NCI-H2107 (cell line): ENCODE measurements at places on chromosomes 5 and 9.
A peak's percentile ranks its signal among the peaks of the same experiment; 100 is the strongest.

GRCh38 chr9:14956208-14956607, 46.0 kb upstream of the FREM1 start:
- no peak for DNase-seq

- DNase-seq: no peak
Observed at GRCh38 chr9:31251386-31251785, 1133.1 kb upstream of the ACO1 start.

- DNase-seq: peak; percentile 70
Observed at GRCh38 chr5:1801222-1801966, at the start of gene NDUFS6. Gene NDUFS6, plus strand, starts transcription at chr5:1801407. Its CDS starts 11 bp downstream, at chr5:1801418.

GRCh38 chr9:112487008-112487798, 576 bp downstream of the KIAA1958 start:
- no peak for DNase-seq

GRCh38 chr5:123673107-123673506, 161.1 kb downstream of the CSNK1G3 start:
- DNase-seq: no peak

GRCh38 chr9:929719-930118, 46.7 kb upstream of the DMRT3 start:
- no peak for DNase-seq

DNA sequence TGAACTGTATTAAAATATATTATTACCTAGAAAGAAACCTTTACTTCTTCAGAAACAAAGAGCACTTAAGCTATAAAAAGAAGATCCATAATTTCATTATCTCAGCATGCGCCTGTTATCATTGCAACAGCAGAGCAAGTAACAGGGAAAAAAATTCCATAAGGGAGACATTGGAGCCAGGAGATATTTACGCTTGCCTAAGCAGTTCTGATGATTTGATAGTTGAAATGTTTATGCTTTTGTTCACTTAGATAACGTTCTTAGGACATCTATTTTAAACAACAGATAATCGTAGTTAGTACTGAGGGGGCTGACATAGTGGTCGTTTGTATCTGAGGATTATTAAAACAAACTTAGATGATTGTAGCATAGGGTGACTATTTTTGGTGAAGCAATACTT, 252.5 kb downstream of the NNT start:
- no peak for DNase-seq

DNA sequence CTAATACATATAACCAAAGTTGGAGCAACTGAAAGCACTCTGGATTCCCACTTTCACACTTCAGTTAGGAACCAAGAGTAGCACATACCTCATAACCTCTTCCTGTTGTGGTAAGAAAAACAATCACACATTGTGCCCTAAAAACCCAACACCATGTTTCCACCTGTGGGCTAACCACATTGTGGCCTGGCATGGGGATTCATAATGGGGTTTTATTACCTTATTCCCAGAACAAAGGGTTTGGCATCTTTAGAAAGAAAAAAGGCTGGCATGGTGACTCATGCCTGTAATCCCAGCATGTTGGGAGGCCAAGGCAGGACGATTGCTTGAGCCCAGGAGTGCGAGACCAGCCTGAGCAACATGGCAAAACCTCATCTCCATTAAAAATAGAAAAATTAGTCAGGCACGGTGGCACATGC, 60.6 kb downstream of the HSD17B3 start:
- no peak for DNase-seq

GRCh38 chr9:93235300-93235960, 51.5 kb downstream of the WNK2 start:
- no peak for DNase-seq

GRCh38 chr5:169301986-169302385, 1.0 kb upstream of the SLIT3 start:
- DNase-seq: no peak

- no peak for DNase-seq
Observed at GRCh38 chr5:105680858-105681475, 1989.8 kb downstream of the EFNA5 start.

DNA sequence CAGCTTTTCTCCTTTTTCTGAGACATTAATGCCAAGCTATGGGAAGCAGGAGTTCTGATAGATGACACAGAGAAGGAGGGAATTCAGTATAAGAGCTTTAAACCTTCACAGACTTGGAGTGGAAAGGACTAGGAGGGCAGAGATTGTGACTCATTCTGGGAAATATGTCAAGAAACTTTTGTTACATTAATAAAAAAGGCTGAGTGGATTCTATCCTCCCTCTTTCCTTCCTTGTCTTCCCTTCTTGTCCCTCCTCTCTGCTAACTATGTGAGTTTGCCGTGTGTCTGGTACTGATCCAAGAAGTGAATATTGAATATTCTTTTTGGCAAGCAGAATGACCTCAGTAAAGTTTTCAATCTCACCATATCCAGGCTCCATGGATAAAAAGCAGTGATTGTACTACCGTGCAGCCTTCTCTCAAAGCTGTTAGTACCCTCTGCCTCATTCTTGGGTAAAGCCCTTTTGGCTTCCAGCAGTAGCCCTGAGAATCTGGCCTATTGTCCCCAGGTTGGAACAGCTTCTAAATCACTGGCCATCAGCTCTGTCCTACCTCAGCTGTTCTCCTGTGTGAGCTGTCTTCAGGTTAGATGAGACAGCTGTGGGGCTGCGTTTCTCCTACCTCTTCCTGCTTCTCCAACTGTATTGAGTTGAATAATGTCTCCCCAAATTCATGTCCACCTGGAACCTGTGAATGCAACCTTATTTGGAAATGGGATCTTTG, 73.9 kb downstream of the ATG10 start:
- no peak for DNase-seq

DNA sequence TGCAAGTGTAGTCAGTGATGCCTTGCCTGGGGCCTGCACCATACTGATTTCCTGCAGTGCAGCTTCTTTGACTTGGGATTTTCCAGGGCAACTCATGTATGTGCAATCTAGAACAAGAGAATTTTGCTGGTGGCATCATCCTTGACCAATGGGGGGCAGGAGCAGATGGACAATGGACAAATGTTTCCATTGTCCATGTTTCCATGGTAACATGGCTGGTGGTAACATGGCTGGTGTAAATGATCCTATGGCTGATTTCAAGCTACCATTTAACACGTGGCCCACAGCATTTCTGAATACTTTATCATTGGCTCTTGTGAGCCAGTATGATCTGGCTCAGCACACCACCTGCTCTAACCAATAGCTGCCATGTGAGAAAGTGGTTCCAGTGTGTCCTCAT, 130.1 kb upstream of the OSMR start:
- DNase-seq: no peak

- no peak for DNase-seq
Observed at GRCh38 chr5:167217097-167217743, 1074.2 kb upstream of the WWC1 start.

DNA sequence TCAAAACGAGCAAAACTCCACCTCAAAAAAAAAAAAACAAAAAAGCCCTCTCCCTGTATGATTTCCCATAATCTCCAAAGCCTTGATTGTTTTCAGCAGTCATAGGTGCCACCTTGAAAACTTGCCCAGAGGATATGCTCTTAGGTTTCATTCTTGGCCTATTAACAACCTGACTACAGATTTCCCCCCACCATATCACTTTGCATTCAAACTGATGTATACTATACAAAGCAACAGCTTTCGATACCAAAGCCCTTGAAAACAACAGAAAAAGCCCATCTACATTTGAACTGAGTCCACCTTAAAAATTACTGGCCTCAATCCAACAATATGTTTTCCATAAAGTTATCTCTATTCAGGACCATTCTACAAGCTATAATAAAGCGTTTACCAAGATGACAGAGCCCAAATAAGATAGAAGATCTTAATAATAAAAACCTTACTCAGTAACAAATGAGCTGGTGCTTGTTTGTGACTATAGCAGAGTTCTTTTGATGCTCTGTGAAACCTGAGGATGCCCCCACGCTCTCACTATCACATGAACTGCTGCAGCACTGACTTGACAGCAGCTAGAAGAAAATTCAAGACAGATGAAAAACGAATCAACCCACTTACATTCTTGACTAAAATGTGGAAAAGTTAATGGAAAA, 44.4 kb downstream of the FNBP1 start:
- no peak for DNase-seq

GRCh38 chr9:109805050-109805449, 25.1 kb downstream of the PALM2AKAP2 start:
- DNase-seq: no peak

DNA sequence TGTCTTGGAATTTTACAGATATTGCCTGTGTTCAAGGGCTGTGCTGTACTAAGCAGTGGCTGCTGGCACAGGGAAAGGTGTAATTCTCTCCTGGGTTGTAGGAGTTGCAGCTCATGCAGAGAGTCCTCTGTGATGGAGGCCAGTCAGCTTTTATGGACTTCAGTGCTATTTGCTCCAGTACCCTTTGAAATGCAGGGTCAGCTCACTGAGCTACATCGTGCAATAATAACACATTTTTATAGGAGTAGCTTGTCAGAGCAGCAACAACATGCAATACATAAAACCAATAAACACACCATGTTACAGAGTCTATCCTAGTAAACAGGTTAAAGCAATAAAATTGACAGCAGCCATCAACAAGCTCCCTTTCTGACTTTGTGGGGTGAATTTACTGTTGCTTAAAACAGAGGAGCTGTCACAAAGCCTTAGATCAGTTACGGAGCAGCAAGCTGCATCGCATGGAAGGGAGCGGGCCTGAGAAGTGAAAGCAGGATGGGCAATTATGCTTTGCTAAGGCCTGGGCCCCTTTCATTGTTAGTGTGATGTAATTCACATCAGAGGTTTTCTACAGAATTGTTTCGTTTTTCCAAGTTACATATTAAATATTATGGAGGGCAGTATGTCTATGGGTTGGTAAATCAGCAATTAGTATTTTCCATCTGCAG, 16.8 kb downstream of the CD180 start:
- no peak for DNase-seq

GRCh38 chr9:133121915-133122550, 993 bp upstream of the RALGDS start:
- DNase-seq: no peak

GRCh38 chr5:3659907-3660306, 64.3 kb downstream of the IRX1 start:
- DNase-seq: no peak

DNA sequence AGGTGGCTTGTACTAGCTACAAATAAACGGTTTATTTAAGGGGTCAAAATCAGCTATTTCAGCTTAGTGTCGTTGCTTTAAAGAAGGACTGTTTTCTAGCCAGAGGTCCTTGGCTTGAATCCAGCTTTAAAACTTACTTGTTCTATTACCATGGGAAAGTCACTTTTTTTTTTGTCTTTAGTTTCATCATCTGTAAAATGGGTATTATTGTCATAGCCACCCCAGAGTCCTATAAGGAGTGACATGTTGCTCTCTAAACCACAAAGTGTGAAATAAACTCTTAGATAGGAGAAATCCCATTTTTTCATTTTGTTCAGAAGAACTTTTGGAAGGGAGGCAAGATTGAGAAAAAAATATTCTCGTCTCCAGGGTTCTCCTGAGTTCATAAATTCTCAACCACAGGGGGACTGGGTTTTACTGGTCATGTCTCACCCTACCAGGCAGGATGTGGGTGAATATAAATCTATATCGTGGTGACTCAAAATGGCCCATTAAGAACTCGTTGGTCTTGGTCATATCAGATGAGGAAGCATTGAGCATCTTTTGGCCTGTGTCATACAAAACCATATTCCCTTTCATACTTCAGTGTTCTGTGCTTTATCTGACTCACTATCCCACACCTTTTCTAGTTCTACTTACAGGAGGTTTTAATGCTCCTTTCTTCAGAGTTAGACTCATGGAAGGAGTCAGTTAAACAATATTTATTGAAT, 202.7 kb upstream of the NR3C1 start:
- no peak for DNase-seq

GRCh38 chr9:7342229-7342628, 457.3 kb downstream of the DMAC1 start:
- DNase-seq: no peak

- DNase-seq: no peak
Observed at GRCh38 chr5:144015961-144016360, 154.5 kb downstream of the YIPF5 start.

GRCh38 chr5:108607421-108607820, 140.3 kb upstream of the FER start:
- DNase-seq: no peak

DNA sequence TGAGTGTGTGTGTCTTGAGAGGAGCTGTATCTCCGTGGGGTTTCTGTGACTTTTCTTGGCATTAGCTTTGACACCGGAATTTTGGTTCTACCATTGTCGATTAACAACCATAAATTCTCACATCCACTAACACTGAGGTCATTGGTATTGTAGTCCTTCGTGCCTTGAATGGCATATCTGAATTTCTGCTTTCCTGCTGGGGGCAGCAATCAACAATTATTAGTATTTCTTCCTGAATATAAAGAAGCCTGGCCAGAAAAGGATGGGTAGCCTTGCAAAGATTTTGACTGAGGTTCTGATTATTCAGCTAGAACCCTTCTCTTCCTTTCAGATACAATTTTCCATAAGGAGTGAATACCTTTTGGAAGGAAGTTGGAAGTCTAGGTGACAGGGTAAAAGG, 33.5 kb upstream of the SHOC1 start:
- DNase-seq: no peak

GRCh38 chr9:37977851-37978480, 74.0 kb upstream of the SLC25A51 start:
- no peak for DNase-seq

GRCh38 chr5:56774957-56775356, 40.4 kb upstream of the MAP3K1 start:
- DNase-seq: no peak

GRCh38 chr9:122463828-122464632, 13.7 kb downstream of the OR1J1 start:
- DNase-seq: no peak

- no peak for DNase-seq
Observed at GRCh38 chr5:145347026-145347616, 488.0 kb downstream of the PRELID2 start.

DNA sequence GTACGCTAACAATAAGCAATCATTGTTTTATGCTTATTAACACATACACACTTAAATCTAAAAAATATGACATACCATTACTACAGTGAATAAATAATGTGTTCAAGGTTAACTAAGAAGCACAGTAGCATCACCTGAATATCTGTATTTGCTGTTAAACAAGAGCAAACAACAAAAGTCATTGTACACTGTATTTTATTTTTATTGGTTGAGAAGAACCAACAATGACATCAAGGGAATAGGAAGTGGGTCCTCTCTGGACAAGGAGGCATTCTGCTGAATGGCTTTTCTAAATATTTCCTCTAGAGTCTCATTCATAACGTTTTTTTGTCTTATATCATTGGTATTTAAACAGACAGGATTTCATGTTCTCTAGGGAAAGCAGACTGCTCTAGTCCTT, 460.4 kb downstream of the CDH9 start:
- DNase-seq: no peak

- no peak for DNase-seq
Observed at GRCh38 chr5:74414228-74414627, 226.3 kb downstream of the ENC1 start.
